ENCODE measurements at places on chromosomes 6 and 20.

DNA sequence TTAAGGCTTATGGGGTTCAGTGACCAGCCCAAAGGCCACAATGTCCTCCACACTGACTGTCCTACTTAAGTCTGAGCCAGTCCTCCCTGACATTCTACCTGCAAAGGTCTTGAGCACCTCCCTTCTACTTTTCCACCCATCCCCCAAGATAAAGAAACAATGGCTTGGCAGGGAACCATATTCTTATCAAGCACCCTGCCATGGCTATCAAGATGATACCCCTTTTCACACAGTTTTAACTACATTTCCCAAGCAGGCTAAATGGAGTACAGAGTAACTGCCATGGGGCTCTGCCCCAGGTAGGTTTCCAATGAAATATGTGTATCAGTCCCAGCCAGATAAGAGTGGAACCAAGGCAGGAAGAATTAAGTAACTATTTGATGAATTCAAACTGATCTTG lies 85.9 kb upstream of the MOCS1 start:
- no peak for DNase-seq

- DNase-seq, result no peak
Observed at GRCh38 chr20:47531458-47531857, 29.8 kb downstream of the NCOA3 start.

GRCh38 chr6:13461307-13461706 lies 26.1 kb downstream of the GFOD1 start:
- no peak for DNase-seq

DNA sequence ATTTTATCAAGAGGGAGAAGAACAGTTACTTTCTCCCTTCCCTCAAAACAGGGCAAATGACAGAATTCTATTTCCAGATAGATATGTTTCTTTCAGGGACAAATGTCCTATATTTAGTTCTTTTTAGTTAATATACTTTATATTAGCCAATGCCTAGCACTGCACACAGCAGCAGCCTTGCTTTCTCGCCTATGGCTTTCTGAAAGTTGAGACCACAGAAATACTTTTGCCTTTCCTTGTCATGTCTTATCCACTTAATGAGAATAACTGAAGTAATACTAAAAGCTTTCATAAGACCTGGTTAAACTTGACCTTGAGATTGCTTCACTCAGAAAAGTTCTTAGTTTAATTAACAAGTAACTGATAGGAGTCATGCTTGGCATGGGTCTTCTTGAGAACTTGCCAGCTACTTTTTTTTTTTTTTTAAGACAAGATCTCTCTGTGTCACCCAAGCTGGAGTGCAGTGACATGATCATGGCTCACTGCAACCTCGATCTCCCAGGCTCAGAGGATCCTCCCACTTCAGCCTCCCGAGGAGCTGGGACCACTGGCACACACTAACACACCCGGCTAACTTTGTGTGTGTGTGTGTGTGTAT lies 159.3 kb downstream of the CDKAL1 start:
- no peak for DNase-seq

GRCh38 chr20:18988701-18989100 lies 175.1 kb downstream of the SCP2D1 start:
- no peak for DNase-seq

GRCh38 chr6:68443704-68444103 lies 191.4 kb upstream of the ADGRB3 start:
- DNase-seq, result no peak

GRCh38 chr6:23173234-23173633 lies 603.9 kb downstream of the HDGFL1 start:
- DNase-seq, result no peak

DNA sequence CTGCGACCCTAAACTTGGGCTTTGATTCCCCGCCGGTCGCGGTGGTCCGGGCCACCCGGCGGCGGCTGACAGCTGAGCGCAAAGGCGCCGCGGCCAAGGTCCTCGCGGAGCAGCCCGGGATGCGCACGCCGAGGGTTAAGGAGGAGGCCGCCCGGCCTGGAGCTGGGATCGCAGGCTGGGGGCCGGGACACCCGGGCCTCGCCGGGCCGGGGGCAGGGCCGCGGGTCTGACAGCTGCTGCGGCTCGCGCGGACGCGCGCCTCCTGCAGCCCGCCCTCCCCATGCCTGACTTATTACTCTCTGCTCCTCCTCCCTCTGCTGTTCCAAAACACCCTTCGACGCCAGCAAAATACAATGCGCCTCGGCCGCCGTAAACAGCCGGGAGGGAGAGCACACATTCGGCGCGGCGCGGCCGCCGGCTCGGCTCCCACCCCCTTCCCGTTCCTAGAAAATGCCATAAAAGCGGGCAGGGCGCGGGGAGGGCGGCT lies 746 bp downstream of the BACH2 start:
- DNase-seq, result peak; percentile 79

DNA sequence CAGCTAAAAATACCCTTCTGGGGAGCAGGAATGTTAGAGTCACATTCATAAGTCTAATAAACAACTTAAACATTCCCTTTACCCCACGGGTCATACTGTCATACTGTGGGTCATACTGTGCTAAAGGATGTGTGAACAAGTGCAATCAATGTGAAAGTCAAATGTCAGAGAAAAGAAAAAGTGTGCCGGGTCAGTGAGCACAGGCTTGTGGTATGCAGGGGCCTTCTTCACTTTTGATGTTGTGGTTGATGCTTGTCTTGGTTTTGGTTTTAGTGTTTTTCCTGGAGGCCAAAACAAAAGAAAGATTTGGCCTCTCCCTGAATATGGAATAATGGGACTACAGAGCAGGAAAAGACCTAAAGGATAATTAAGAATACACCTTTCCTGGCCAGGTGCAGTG lies 267.9 kb upstream of the PLN start:
- no peak for DNase-seq

GRCh38 chr6:106003268-106003987 lies 82.7 kb upstream of the PRDM1 start:
- DNase-seq, result no peak

GRCh38 chr6:100554228-100554627 lies 89.5 kb upstream of the SIM1 start:
- DNase-seq, result no peak

GRCh38 chr6:5989141-5989723 lies 17.5 kb downstream of the NRN1 start:
- DNase-seq, result no peak

DNA sequence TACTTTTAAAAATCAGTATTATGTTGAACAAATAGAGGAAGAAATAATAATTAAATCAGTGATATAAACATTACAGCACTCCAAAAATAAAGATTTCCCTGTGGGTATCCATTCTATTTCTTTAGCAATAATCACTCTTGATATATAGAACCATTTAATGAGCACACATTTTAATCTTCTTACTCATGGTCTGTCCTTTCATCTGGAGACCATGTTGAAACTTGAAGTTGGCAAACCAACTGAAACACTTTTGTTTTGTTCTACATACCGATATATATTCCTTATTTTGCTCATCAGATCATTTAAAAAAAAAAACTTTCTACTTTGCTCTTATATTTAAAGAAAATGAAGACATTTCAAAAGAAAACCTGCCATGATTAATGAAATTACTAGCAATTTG lies 13.4 kb downstream of the C6orf58 start:
- DNase-seq, result no peak

GRCh38 chr20:48147311-48147710 lies 362.0 kb upstream of the SULF2 start:
- DNase-seq, result no peak

GRCh38 chr20:13825465-13825864 lies 40.6 kb downstream of the NDUFAF5 start:
- DNase-seq, result no peak

GRCh38 chr6:2581011-2581410 lies 169.7 kb downstream of the MYLK4 start:
- no peak for DNase-seq

DNA sequence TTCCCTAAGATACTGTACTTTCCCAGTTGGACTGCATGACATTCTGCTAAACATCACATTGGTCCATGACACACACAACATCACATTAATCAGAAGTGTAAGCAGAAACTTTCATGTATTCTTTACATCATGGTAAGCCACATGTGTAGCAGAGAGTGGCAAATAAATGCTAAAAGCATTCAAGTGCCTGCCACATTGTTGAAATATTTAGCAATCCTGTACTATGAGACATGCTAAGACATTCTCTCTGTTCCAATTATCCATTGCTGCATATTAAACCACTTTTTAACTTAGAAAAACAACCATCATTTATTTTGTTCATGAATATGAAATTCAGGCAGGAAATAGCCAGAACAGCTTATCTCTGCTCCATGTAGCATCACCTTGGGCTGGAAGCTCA lies 207.7 kb upstream of the GJE1 start:
- no peak for DNase-seq

GRCh38 chr6:15243910-15244619 lies 1.8 kb upstream of the JARID2 start:
- no peak for DNase-seq

GRCh38 chr20:46954490-46955038 lies 59.9 kb downstream of the EYA2 start:
- DNase-seq, result no peak

DNA sequence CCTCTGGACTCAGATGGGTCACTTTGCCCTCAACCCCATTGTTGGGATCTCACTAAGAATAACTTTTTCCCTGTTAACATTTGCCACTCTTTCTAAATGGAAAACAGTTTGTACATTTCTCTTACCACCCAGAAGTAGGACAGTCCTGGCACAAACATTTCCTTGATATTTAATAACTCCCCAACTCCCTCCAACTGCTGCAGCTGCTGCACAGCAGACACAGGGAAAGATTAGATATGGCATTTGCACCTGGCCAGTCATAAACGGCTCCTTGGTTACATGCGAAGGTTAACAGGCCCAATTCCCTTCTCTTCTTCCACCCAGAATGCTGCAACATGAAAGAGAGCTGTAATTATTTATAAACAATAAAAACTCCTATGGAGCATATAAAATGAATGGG lies 55.9 kb upstream of the SOX4 start:
- no peak for DNase-seq

- DNase-seq, result no peak
Observed at GRCh38 chr6:133033263-133033662, 207.9 kb upstream of the EYA4 start.

- DNase-seq, result peak; percentile 77
Observed at GRCh38 chr20:43751167-43752050, 24.6 kb upstream of the GTSF1L start.

DNA sequence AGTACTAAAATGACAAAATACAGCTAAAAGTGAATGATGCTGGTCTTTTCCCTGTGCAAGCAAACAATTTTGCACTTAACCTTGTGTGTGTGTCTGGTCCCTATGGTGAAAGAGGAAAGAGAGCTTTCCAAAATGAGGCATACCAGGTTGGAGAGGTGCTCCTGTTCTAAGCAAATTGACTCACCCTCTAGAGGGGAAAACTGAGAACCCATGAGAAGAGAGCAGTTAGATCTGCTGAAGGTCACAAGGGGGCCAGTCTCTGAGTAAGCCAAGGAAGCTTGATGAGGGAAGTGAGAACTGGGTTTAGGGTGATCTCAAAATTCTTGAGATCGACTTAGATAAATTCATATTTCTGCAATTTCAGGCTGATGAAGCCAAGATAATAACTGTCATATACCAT lies 157.5 kb upstream of the TBX18 start:
- DNase-seq, result no peak

GRCh38 chr20:15547119-15547518 lies 1026.1 kb downstream of the KIF16B start:
- DNase-seq, result no peak

DNA sequence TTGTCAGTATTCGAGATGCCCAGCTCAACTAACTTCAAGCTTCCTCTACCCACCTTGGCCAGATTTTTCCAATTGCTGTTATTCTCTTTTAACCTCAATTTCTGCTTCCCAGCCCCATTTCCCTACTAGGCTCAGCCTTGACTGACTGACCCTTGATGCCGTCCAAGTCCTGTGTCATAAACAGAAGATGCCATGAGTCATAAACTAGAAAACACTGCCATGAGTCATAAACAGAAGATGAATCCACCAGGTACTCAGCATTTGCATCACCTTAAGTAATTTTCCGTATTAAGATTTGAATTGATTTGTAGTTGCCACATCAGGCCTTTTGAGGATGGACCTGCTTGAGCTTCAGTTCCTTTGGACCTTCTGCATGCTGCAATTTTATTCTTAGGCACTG lies 123.8 kb downstream of the FAM83B start:
- DNase-seq, result no peak

- no peak for DNase-seq
Observed at GRCh38 chr20:12152996-12153395, 235.3 kb downstream of the BTBD3 start.

GRCh38 chr20:2798814-2799213 lies 1.6 kb downstream of the CPXM1 start:
- DNase-seq, result no peak

DNA sequence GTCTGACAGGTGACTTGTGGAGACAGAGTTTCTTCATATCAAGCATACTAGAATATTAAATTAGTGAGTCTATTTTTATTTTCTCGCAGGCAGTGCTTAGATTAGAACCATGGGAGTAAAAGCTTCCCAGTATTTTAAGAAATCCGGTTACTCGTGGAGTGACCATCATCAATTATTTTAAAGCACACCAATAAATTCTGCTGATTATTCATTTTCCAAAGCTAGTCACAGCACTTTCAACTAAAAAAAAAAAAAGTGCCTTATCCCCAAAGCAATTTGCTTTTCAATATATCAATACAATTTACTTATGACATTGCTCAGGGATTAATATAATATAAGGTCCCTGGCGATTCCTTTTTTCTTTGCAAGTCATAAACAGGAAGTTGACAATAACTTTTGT lies 26.3 kb upstream of the OLIG3 start:
- DNase-seq, result no peak

- no peak for DNase-seq
Observed at GRCh38 chr6:152184573-152184916, 377.1 kb downstream of the ESR1 start.

GRCh38 chr20:54340667-54341081 lies 132.8 kb downstream of the PFDN4 start:
- no peak for DNase-seq

DNA sequence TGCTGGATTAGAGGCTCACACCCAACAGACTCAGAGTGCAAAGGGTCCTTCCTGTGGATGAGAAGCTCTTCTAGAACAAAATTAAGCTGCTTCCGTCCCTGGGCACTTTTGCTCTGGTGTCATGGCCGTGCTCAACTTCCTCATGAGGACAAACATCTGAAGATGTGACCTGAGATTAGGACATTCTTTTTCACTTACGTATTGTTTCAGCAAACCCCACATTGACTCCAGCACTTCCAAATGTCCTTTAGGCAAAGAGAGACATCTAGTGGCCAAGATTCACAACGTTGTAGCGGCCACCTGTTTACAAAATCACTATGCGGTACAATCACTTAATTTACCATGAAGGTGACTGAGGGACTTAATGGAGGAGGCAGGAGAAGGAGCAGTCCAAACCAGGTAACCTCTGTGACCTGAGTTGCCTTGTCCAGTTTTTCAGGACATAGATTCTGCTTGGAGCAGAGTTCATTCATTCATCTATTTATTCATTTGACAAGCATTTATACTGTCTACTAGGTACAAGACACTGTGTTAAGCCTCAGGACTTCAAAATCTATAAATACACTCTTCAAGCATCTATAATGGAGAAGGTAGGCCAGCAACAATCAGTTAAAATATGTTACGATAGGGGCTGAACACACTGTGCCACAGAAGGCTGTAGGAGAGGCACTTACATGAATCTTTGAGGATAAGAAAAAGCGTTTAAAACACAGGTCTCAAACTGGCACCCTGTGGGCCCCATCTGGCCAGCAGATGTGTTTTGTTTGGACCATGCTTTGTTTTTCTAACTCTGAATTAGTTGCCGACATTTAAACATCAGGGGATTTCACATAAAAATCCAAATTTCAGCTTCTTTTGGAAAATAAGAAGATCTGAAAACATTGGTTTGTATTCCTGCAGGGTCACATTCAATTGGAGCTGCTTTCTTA lies 5.6 kb upstream of the ADGRF1 start:
- peak; percentile 20 for DNase-seq

Measured in activated T-cell treated with anti-CD3 and anti-CD28 coated beads, Interleukin-2, amount 50 U/mL, for 48 hours (primary cell).